Glomerular endothelial cell (primary cell): ENCODE measurements at places on chromosomes 12 and 14.

DNA sequence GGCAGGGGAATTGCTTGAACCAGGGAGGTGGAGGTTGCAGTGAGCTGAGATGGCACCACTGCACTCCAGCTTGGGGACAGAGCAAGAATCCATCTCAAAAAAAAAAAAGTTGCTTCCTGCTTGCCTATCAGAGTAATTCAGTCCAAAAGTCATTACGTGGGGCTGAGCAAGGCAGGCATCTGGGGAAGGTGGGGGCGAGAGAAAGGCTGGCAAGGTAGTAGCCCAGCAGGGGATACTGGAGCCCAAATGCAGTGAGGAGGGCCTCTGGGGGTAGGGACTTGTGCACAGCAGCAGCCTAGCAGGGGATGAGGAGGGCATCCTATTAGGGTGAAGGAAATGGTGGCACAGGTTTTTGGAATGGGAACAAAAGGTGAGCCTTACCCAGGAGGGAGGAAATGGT lies 7.1 kb downstream of the ETFRF1 start:
- DNase-seq, result no peak

GRCh38 chr14:85634205-85634604 lies 104.3 kb downstream of the FLRT2 start:
- DNase-seq, result no peak

DNA sequence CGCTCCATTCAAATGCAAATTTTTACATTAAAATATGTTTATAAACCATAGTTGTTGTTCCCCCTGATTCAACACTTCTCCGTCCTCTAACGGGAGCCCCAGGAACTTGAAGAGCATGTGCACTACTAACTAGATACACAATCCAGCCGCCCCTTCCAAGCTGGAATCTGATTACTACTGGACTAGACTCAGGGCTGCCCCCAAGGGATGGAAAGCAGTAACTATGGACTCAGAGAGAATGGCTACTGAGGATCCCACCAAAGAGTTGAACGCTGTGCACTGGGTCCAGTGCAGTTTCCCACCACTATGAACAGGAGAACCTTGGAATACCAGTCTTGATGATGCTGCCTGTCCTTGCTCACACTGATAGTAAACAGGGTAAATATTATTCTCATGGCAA lies 48.6 kb upstream of the PCNX1 start:
- no peak for DNase-seq

GRCh38 chr14:105473677-105474482 lies 741 bp upstream of the CRIP2 start:
- DNase-seq, result no peak

- DNase-seq, result no peak
These were observed 1.2 kb downstream of the HOXC10 start for GRCh38 chr12:53985994-53986685.
